ENCODE measurements at places on chromosomes 11 and 22.
A peak's percentile ranks its signal among the peaks of the same experiment; 100 is the strongest.

DNA sequence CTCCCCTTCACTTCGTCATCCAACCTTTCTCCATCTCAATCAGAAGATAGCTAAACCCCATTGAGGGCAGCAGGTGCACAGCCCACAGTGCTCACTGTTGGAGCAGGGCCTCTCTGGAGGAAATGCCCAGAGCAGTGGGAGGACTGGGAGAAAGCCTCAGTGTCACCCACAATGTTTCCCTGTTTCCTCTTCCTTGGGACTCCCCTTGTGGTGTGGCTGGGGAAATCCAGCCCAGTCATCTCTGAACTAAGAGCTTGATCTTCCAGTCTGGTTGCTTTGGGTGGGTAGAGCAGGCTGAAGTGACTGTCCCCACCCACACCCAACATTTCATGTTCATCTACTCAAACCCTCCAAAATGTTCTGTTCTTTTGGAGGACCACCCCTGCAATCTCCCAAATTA lies 29.8 kb upstream of the EED start:
- no peak for DNase-seq

- DNase-seq: no peak
Measured at GRCh38 chr11:72468289-72468688, 34.0 kb upstream of the CLPB start.

DNA sequence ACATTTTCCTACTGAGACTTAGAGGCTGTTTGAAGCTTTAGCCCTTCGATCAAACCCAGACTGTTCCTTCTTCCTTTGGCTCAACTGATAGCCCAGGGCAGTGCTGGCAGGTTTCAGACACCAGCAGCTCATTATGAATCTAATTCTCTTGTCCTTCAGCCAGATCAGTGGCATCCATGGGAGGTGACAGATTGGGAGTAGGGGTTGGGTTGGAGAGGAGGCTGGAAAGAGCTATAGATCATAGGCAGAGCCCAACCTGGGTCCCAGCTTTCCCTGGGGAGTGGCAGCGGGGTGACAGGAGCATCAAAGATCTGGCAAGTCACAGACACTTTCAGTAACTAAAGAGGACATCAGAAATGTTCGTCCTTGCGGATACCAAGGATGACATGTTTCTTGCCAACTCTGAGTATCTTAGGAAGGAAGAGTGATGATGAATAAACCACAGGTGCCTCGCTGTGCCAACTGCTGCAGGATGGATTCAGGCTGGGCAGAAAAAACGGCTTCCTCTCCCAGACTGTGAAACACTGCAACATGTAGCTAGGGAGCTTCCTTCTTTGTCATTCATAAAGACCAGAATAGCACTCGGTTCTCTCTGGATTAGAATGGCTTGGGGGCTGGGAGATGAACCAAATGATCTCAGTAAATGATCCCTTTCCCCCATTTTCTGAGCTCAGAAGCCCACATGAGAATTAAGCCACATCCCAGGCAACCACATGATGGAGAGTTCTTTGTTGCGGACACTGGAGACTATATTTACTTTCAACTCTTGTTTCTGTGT lies 19.1 kb downstream of the ABCC8 start:
- no peak for DNase-seq

DNA sequence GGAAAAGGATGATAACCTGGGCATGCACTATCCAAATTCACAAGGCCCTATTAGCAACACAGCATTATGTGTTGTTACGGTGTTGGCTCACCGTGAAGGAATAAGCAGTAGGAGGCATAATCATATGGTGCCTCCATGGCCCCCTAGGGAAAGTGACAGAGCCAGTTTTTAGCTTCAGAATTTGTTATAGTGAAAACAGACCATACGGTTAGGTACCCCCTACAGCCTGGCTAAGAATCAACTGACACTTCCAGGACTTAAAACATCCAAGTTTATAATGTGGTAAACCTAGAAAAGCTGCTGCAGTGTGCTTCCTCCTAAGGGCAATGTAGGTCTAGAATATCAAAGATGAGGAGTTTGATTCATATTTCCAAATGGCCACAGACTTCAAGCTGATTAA lies 30.4 kb downstream of the KIF18A start:
- no peak for DNase-seq

- DNase-seq: no peak
Measured at GRCh38 chr22:19356708-19357269, 65.3 kb upstream of the CLTCL1 start.

DNA sequence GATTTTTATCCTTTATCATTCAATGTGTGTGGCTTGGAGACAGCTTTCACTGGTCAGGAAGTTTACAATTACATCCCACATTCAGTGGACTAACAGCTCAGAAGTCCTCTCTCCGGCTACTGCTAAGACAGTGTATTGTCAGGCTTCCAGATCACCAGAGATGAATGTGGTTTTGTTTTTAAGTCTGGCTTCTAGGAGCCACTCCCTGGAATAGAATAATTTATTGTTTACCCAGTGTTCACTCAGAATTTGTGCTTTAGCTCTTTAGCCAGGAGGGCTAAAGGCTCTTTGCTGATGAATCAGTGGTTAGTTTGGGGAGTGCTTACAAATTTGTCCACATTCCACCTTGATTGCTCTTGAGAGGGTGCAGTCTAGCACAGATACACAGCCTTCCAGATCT lies 26.5 kb downstream of the TRIM77 start:
- DNase-seq: no peak

GRCh38 chr11:975827-976226 lies 50.2 kb downstream of the AP2A2 start:
- DNase-seq: no peak

DNA sequence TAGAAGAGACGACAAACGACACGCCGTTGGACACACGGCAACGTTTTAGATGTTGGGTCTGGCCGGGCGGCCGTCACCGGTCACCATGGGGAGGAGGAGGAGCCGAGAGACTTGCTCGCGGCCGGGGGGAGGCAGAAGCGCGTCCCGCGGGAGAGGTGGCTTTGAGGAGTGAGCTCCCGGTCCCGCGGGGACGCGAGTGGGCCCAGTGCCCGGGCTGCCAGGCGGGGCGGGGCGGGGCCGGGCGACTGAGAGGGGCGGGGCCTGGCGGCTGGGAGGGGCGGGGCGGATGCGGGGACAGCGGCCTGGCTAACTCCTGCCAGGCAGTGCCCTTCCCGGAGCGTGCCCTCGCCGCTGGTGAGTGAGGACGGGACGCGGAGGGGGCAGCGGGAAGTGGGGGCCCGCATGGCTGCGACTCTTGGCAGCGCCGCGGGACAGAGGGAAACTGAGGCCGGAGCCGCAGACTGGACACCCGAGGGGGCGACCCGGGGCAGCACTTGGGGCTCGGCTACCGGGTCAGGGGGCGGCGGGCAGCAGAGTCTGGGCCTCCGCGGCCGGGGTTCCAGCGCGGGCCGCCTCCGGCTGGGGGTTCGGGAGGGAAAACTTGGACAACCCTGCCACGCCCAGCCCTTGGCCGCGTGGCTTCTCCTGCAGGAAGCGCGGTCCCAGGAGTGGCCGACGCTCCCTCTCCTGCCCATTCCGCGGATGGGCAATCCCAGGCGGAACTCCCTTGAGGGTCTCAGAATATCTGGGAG lies at the start of gene TSPO:
Gene TSPO (plus strand): TSS at position 309 of the 752 bp plus-strand sequence. CDS start 7,680 bp downstream, outside the sequence.
- peak; percentile 26 for DNase-seq

GRCh38 chr22:19477321-19478044 lies 1.5 kb downstream of the UFD1 start:
- no peak for DNase-seq
